ENCODE measurements at places on chromosomes 3 and 15.

DNA sequence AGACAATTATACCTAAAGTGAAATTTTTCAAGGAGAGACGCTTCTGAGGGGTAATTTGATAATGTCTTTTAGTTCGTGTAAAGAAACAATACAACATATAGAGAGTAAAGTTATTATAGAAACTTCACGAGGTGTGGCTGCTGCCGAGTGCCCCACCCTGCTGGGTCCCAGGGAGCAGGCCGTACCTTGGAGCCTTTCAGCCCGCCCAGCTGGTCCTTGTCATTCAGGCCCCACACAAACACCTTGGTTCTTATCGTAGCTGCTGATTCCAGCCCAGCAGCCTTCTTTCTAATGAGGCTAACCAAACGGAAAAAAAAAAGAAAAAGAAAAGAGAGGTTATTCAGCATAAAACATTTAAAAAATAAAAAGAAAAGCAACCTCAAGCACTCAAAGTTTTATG, 83.1 kb upstream of the OCA2 start:
- DNase-seq: no peak

GRCh38 chr15:57914350-57915055, 151.0 kb downstream of the ALDH1A2 start:
- DNase-seq: no peak

- DNase-seq: no peak
These were observed 114.7 kb downstream of the AKAP13 start for GRCh38 chr15:85495096-85495495.

DNA sequence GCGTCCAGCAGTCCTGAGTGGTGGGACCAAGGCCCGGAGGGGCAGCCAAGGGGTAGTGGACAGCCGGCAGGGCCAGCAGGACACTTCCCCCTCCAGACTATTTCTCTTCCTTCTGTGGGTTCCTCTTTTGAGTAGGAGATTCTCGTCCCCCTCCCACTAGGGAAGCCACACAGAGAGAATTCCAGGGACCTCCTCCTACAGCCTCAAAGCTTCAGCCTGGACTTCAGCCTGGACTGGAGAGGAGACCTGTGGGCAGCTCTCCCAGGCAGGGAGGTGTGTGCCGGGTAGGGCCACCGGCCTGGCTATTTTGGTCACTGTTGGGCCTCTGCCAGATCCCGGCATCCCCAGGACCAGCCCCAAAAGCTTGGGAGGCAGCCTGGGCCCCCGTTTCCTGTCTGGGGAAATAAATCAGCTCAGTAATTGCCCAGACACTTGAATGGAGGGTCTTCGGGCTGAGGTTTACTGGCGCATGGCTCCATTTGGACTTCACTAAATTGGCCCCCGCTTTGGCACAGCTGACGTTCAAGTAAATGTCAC, 1.3 kb downstream of the SLC6A6 start:
- DNase-seq: no peak

DNA sequence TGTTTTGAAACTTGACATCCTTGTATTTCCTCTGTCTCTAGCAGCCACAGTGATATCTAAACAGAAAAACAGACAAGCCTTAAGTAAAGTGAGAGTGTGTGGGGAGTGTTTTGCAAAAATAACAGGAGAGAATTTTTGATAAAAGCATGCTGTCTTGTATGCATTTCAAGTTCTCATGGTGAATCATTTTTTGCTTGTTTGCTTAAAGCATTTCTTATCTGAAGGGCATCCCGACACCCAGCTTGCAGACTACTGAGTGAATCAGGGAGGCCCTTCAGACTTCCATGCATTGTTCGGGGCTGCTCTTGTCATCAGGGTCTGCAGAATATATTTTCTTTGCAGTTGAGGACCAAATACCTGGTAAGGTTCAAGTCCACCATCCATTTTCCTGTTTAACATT, 8.5 kb downstream of the CGNL1 start:
- no peak for DNase-seq

GRCh38 chr3:170829546-170830272, 40.3 kb downstream of the RPL22L1 start:
- DNase-seq: no peak

GRCh38 chr3:187049462-187050101, 89.7 kb downstream of the RPL39L start:
- no peak for DNase-seq

DNA sequence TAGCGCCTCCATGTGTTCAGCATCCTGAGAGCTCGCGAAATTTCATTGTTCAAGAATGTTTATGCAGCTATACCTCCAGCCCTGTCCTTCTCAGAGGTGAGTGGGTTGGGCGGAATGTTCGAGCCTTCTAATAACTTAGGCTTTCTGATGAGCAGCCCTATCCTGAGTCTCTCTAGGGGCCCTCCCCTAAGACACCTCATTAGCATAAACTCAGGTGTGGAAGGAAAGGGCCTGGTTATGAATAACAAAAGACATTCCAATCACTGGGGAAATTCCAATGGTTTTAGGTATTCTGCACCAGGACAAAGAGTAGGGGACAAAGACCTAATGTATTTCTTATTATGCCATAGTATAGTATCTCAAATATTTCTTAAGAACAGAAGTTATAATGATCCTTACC, 138.1 kb upstream of the PDZRN3 start:
- DNase-seq: no peak

- DNase-seq: no peak
These were observed 50.9 kb downstream of the CAPN7 start for GRCh38 chr3:15256861-15257341.

GRCh38 chr3:133851266-133851906, 44.3 kb downstream of the RAB6B start:
- DNase-seq: peak; percentile 6

- no peak for DNase-seq
These were observed 11.1 kb downstream of the GPR176 start for GRCh38 chr15:39909007-39909406.

- DNase-seq: no peak
These were observed 297.3 kb upstream of the ADAMTS9 start for GRCh38 chr3:64985072-64985471.

DNA sequence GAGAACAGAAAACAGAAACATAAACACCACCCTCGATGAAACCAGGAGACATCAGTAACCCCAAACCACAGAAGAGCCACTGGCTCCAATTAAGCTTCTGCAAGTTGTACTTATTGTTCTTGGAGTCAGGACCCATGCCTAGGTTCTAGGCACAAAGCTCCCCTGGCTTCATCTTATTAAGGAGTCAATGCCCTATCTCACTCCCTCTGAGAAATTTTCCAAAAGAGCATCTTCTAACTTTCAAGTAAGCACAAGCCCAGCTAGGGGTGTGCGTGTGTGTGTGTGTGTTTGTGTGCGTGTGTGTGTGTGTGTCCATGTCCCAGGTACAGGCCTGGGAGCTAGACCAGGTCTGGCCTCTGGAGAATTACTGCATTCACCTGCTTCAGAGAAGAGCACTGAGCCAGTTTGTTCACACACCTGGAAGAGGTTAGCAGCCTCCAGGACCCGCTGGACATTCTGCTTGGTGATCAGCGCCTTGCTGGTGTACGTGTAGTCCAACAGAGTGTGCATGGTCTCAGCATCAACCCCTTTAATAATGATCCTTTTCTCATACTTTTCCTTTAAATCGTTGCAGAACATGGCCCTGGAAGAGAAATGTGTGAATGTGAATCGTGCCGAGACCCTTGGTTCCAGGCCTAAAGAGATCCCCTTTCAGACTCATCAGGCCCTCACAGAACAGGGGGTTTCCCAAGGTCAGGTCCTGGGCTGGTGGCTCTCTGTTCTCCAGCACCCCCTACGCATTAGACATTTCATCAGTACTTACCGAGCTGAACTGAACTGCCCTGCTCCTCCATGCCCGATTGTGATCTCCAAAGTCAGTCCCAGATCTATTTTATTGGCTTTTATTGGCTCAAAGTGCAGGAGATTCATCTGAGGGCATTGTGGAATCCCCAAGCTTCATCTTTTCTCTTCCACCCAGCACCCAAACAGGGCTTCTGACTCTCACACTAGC, 27.8 kb downstream of the KLHL6 start:
- no peak for DNase-seq

DNA sequence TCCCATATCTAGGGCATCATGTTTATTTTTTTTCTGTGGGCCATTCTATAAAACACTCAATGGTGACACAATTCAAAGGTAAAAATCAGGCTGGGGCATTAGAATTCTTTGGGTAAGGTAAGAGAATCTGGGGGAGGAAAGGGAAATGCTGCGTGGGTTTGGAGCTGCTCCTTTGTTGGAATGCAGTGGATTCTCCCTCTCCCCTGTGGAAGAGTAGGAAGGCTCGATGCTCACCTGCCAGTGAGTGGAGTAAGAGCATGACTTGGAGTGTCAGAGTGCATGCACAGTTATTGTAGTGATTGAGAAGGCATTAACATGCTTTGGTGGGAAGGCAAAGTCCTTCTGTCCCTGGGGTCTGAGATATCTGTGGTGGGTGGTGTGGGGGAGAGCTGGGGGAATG, 280.0 kb downstream of the PDCD6IP start:
- DNase-seq: no peak

GRCh38 chr3:127069814-127070440, 87.0 kb downstream of the PLXNA1 start:
- DNase-seq: no peak

DNA sequence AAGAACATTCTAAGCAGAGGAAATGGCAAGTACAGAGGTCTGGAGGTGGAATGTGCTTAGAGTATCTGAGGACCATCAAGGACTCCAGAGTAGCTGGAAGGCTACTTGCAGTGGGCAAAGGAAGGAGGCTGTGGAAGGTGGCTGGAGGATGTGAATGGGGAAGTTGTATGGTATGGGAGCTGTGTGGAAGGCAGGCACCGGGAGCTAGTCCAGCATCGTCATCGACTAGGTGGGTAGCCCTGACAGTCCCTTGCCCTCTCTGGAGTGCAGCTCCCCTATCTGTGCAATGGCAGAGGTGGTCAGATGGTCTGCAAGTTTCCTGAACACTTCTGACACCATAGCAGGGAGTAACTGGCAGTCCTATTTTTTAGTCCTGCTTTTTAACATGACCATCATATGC, 19.3 kb downstream of the CCDC13 start:
- DNase-seq: peak; percentile 22

DNA sequence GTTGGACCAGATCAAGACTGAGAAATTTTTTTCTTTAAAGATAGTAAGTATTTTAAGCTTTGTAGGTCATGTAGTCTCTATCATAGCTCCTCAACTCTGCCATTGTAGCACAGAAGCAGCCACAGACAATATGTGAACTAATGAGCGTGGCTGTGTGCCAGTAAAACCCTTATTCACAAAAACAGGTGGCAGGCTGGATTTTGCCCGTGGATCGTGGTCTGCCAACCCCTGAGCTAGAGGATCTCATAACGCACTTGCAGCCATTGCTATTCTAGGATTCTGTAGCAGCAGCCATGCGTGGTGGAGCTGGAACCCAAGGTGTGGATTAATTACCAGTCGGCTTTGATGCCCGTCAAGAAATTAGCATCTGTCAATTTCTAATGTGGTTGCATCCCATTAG, 68.7 kb upstream of the PLXNA1 start:
- no peak for DNase-seq

- no peak for DNase-seq
These were observed 32.7 kb downstream of the RTP1 start for GRCh38 chr3:187230011-187230410.

- DNase-seq: no peak
These were observed 37.3 kb upstream of the CMTM7 start for GRCh38 chr3:32354362-32354778.

DNA sequence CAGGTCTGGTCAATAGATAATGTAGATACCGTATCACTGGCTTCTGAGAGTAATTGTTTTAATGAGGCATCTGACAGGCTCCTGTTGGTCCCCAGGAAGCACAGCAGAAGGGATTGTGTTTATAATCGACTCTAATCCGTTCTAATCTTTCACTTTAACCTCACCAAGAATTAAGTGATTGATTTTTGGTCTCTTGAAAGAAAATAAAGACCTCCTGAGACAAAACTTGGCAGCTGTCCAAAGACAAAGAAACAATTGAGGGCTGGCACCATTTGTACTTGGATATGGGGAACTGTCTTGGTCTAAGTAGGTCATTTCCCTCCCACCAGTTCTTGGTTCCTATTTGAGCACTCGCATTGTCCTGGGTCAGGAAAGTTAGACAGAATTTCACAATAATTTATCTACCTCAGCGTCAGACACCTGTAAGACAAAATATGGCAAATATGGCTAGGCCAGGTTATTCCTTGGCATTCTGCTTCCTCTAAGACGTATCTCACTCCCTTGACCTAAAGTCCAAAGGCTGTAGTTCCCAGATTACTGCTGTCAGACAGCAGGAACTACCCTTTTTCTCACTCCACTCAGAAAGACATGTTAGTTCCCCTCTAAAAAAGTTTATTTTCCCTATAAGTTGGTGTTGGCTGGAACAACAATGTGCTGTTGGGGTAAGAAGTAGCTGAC, 22.7 kb upstream of the CD96 start:
- DNase-seq: no peak

- DNase-seq: no peak
These were observed 439.8 kb downstream of the RBMS3 start for GRCh38 chr3:29720665-29721064.

- no peak for DNase-seq
These were observed 29.4 kb upstream of the SEMA3F start for GRCh38 chr3:50125541-50126286.

DNA sequence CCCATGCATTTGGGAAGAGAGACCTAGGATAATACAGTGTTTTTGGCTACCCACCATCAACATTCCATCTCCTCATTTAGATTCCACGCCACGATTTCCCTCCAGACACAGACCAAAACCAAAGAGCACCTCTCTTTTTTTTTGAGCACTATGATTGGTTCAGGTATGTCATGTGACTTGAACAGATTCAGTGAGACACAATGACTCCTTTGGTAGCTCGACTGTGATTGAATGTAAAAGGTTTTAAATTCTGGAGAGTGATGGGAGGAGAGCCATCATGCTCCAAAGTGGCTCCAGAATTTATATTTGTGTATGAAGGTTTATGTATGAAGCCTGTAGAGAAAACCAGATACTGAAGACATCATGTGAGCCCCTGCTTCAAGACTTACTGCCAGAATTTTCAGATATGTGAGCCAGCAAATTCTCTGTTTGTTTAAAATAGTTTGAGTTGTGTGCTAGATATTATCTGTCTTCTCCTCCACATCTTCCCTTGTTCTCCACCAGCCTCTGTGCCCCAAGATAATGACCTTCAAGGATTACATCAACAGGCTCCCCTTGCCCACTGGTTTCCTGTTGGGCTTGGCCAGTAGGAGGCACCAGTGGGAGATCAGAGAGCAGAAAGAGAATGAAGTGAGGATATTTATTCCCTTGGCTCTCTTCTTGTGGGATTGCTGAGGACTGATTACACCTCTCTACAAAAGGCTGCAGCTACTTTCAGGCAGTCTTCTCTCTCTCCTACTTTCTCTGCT, 12.5 kb downstream of the MYD88 start:
- DNase-seq: no peak

GRCh38 chr15:55494931-55495330, 13.1 kb downstream of the DNAAF4 start:
- no peak for DNase-seq

- DNase-seq: no peak
These were observed 120.8 kb downstream of the SLCO3A1 start for GRCh38 chr15:91974321-91974720.

GRCh38 chr15:39213385-39213840, 367.5 kb upstream of the THBS1 start:
- DNase-seq: no peak

- DNase-seq: no peak
These were observed 19.5 kb upstream of the COMMD2 start for GRCh38 chr3:149771652-149772271.

- no peak for DNase-seq
These were observed 68.1 kb downstream of the TM4SF4 start for GRCh38 chr3:149542375-149543312.
